ENCODE measurements at places on chromosomes 3 and 15.
A peak's percentile ranks its signal among the peaks of the same experiment; 100 is the strongest.

GRCh38 chr15:88782465-88782864 lies 20.8 kb upstream of the ACAN start:
- DNase-seq: no peak

GRCh38 chr3:134374105-134374790 lies at the start of gene AMOTL2:
AMOTL2 (minus strand) TSS chr3:134374447; CDS start chr3:134371433, 3,014 bp downstream.
- DNase-seq: no peak

DNA sequence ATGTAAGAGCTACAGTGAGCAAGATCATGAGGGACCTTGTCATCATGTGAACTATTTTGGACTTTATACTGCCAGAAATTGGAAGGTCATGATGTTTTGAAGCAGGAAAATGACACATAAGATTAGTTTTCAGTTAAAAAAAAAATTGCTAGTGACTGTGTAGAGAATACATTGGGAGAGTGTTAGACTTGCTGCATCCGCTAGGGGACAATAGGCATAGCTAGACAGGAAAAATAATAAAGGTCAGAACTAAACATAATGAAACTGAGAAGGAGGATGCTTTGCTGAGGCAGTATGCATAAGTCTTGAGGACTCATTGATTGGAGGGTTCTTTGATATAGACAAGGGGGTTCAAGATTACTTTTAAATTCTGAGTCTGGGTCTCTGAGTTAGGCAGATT lies 275.8 kb upstream of the KCNH8 start:
- peak; percentile 8 for DNase-seq

DNA sequence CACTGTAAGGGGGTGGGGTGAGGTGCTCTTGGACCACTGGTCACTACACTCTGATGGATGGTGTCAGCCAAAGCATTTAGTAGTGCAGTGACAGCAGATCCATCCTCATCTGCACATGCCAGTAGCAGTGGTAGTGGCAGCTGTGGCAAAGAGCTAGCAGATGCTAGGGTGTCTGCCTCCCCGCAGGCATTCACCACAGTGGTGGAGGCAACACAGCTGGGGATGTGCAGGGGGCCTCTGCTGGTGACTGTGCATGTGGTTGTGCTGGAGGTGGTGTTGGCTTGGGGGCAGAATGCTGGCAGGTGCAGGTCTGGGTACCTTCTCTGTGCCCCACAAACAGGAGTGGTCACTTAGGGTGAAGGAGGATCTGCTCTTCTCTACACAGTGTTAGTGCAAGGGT lies 19.4 kb upstream of the DCUN1D1 start:
- DNase-seq: no peak

DNA sequence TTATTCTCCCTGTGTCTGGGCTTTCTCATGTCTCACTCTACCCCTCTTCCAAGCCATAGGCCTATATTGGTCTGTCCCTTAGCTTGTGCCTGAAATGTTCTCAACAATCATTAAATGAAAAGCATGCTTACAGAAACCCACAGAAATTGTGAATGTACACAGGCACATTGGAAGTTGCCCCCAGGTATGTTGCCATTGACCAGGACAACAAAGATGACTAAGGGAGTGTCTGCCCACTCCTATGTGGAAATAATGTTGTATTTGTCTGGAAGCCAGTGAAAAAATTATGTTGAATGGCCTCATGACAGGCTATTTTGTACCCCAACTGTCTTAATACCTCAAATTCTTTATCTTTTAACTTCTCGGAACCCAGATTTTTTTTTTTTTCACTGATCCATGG lies 102.0 kb downstream of the TPRG1 start:
- DNase-seq: no peak

GRCh38 chr15:75606026-75606425 lies 19.5 kb downstream of the SNUPN start:
- no peak for DNase-seq

DNA sequence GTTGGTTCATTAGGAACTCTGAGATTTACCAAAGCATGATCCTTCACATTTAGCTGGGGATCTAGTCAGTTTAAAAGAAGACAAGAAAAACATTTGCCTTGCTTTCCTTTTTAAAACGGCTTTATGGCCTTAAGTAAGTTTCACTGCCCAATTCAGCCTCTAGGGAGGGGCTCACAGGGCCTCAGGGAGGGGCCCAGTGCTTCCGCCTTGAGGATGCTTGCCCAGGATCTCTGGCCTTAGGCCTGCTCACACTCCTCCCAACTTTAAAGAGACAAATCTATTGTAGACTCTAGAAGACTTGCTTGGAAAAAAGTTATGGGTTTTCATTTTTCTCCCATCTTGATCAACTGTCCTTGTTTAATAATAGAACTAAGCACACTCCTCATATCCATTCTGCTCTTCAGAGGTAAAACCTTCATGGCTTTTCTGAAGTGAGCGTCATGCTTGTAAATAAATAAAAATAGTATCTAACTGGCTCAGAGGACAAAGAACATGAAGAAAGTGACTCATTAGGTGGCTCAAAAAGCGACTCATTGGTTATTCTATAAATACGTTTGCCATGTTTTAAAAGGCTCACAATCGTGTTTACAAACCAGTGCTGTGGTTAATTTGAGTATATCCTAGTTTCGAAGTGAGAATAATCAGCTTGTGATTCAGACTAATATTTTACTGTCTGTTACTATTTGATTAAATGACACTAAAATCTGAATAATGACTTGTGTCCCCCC lies 13.7 kb downstream of the PDHB start:
- DNase-seq: peak; percentile 42

DNA sequence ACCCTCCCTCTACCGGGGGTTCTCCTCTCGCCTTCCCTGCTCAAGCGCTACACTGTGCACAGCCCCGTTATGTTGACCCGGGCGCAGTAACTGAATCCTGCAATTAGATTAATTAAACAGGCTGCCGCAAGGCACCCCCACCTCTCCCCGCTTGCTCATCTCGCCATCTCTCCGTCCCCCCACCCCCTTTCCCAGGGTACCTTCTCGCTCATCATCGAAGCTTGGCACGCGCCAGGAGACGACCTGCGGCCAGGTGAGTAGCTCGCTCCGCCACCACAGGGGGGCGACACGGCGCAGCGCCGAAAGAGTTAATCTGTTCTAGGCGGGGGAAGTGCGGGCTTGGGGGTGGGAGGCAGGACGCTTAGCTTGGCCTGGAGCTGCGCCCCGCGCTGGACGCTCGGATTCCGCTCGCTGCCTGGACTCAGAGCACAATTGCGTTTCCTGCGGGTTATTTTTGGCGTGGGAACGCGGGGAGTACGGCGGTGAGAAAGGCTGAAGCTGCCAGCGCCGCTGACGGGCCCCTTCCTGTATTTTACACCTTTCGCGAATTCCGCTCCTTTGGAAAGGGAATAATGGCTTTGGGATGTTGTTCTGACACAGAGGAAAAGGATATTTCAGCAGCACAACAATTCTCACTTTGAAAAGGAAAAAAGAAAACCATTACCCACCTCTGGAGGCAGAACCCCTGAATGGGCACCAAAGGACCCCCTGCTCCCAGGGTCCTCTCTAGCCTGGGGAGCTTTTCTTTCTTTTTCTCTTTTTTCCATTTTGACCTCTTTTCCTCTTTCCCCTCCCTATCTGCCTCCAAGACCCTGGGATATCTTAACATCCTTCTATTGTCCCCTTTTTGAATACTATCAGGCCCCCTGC lies 1.5 kb downstream of the DLL4 start:
- peak; percentile 67 for DNase-seq

DNA sequence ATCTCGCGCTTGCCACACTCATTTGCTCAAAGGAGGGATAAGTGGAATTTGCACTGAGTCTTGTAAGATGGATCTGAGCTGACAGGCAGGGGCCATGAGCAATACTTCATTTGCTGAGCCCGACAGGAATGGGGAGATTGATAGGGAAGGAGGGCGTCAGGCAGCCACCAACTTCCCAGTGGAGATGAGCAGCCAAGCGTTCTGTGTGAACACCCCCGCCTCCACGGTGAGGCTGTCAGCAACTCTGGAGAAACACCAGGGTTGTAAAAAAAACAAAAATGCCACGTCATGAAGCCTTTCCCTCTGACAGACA lies 36.8 kb downstream of the TLE3 start:
- no peak for DNase-seq

- DNase-seq: no peak
Measured at GRCh38 chr3:39920271-39920670, 110.9 kb downstream of the MYRIP start.

- no peak for DNase-seq
Measured at GRCh38 chr3:189092547-189092946, 79.2 kb upstream of the TPRG1 start.

DNA sequence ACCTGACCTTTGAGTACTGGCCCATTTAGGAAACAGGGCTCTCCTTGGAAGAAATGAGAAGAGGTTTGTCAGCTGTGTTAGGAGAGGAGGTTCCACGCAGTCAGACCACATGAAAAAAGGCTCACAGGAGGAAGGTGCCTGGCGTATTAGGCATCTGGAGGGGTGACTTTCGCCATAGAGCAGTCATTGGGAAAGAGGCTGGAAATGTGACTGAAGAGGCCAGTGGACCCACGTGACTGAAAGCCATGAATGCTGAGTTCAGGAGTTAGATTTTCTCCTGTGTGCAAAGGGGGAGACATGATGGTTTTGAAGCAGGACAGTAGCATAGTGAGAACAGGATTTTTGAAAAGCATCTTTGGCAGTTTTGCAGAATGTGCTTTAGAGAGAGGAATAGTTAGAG lies 29.7 kb upstream of the RNF7 start:
- DNase-seq: no peak

DNA sequence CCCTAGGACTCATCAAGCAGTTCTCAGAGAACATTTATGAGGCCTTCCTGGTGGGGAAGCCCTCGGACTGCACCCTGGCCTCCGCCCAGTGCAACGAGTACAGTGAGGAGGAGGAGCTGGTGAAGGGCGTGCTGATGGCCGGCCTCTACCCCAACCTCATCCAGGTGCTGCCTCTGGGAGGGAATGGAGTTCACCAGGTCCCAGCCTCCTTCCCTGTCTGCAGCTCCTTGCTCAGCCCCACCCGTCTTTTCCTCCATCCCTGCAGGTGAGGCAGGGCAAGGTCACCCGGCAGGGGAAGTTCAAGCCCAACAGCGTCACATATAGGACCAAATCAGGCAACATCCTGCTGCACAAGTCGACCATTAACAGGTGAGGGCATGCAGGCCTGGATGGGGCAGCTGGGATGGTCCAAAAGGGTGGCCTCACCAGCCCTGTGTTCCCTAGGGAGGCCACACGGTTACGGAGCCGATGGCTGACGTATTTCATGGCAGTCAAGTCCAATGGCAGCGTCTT lies 46.3 kb downstream of the DHX30 start:
- DNase-seq: no peak

DNA sequence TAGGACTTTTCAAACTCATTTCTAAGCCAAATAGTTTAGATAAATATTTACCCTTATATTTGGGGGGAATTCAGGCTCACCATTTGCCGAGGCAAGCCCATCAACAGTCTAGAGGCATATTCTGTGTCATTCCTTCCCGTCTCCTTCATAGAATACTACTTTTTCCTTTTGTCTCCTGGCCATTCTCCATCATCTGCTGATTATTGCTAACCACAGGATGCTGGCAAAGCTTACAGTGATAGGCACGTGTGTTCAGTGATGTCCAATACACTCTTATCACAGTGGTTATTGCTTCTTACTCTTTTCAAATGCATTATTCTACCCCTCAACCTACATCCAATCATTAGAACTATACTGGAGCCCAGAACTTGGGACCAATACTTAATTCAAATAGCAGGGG lies 130.6 kb upstream of the ZBED2 start:
- DNase-seq: no peak

GRCh38 chr15:78984041-78984440 lies 39.2 kb upstream of the CTSH start:
- no peak for DNase-seq

- DNase-seq: no peak
Measured at GRCh38 chr3:8964436-8965370, 1.4 kb upstream of the RAD18 start.

DNA sequence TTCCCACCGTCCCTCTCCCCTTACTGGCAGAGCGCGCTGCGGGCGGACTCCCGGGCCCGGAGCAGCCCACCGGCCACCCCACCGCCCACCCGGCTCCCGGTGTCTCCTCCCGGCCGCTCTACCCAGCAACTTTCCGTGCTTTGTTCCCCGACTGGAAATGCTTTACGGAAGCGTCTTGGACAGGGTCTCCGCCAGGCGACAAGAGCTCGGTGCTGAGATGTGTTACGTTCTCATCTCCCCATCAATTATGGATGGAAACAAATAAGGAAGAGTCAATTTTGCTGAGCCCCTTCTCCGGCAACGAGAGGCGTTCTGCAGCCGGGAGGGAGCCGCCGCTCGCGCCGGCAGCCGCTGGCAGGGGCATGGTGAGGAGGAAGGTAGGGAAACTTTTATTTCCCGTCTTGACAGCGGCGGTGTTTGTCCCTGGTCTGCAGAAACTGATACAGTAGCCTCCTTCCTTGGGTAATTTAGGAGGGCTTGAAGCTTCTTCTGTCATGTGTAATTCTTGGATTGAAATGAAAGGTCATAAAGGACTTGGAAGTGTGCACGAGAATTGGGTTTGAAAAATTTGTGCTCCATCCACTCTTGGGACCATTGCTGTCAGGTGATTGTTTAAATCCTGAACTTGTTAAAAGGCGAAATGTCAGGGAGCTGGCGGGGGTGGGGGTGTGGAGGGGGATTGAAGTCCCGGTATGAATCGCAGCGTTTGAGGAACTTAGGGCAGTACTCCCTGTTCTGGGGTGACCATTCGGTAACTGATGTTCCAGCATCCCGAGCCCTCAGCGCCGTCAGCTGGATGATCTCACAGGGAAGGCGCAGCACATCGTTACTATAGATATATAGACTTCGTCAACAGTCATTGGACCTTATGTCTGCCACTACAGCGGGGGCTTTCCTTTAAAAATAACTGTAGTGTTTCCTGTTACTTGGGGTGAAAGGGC lies 1.5 kb downstream of the SEMA6D start:
- DNase-seq: no peak

DNA sequence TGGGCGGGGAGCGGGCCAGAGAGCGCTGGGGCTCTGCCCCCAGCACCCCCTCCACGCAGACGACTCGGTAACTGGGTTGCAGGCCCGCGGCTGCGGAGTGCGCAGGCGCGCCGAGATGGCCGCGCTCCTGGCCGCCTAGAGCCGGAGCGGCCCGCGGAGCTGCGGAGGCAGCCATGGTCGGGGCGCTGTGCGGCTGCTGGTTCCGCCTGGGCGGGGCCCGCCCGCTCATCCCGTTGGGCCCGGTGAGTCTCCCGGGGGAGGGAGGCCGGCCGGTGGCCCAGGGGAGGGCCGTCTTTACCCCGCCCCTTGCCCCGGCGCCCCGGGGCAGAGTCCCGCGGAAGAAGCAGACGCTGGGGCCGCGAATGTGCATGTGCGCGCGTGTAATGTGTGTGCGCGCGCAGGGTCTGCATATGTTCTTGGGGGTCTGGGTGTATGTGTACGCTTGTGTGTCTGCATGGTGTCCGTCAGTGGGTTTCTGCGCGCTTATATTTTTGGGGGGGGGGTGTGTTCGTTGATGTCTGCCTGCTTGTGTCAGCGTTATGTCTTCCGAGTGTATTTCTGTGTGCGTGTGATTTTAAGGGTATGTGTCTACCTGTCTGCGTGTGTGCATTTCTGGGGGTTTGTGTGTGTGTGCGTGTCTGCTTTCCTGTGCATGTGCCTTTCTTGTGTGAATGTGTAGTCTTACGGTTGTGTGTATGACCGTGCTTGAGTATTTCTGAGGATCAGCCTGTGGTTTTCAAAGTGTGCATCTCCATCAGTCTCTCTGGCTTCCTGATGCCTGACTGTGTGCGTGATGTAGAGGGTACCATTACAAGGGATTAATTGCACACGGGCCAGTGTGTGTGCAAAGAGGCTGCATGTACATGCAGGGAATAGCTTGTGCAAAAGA lies at the start of gene ABHD14A:
TSS of gene ABHD14A (plus strand) at position 102 of the 889 bp plus-strand sequence. CDS start at position 174, 72 bp downstream.
- DNase-seq: peak; percentile 74
